NCI-H526 (cell line): ENCODE measurements at places on chromosomes 7 and 10.
A peak's percentile ranks its signal among the peaks of the same experiment; 100 is the strongest.

- no peak for DNase-seq
Measured at GRCh38 chr7:48094861-48095293, 5.8 kb downstream of the UPP1 start.

DNA sequence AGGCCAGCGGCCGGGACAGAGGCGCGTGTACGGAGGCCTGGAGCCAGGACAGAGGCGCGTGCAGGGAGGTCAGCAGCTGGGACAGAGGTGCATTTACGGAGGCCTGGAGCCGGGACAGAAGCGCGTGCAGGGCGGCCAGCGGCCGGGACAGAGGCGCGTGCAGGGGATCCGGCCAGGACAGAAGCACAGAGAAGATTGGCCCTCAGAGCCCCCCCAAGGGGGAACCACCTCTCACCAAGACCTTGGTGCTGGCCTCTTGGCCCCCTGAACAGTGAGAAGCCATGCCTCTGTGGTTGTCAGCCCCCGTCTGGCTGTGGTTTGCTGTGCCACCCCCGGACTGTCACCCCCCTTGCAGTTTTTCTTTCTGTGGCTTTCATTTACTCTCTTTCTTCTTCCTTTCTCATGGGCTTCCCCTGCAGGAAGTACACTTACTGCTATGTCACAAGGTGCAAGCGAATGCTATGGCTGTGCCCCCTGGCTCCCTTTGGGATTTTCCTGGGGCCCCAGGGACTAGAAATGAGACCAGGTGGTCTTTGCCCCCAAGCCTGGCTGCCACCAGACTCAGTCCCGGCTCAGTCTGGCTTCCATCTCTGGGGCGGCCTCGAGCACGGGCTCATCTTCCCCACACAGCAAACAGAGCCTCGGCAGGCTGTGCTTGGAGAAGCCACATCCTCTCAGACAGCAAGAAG is 41.1 kb downstream of the INSIG1 start:
- DNase-seq, result no peak

- DNase-seq, result no peak
Measured at GRCh38 chr10:21599582-21599981, 65.5 kb downstream of the MLLT10 start.

DNA sequence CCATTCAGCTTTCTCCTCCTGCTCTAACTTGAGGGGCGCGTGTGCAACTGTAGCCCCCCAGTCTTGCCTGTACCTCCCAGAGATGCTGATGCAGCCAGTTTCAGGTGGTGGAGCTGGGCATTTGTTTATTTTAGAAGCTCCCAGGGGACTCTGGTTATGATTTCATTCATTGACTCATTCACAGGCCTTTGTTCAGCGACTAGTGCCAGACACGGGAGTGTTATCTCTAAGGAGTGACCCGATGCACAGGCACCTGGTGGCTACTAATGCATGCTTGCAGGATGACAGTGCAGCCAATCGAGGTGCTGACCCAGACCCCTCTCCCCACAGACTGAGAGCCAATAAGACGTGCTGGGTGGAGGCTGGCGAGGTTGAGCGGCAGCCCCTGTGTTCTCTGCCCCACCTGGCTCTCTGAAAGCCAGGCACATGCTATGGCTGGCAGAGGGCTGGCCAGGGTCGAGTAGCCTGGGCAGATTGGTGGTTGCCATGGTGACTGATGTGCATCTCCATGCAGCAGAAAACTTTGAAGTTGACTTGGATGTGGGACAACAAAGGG is 19.7 kb upstream of the SLC18A2 start:
- DNase-seq, result peak; percentile 90

GRCh38 chr7:73646785-73647724 is 20.6 kb upstream of the VPS37D start:
- no peak for DNase-seq
